ENCODE measurements at places on chromosomes 5 and 9.

GRCh38 chr5:57348376-57349140 is 134.1 kb downstream of the ACTBL2 start:
- no peak for DNase-seq

DNA sequence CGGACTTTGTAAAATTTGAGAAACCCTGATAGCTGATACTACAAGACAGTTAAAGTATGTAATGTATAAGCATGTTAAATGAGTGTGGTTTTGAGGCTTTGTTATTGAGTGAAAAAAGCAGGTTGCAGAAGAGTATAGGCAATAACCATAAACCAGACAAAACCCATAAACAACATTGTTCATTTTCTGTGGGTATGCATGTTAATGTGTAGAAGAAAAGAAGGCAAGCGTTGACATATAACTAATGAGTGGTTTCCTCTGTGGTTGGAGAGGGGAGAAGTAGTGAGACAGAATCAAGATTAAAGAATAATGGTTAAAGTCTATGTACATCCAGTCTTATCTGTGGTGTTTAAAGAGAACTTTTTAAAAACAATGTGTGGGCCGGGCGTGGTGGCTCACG is 26.2 kb downstream of the RAD23B start:
- no peak for DNase-seq

DNA sequence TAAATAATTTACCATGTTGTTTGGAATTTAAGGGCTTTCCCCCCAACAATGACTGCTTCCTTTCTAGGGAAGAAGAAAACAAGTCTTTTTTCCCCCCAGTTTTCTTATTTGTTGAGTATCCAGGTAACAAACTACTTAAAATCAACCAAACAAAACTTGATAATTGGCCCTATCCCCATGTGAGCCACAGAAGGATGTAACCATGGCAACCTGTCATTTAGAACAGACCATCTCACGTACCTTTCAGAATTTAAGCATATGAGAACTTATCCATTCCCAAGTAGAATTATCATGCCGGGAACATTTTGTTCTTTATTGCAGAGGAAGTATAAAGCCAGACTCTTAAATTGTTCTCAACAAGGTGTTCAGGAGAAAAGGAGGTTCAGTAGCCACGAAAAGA is 392.3 kb downstream of the CETN3 start:
- no peak for DNase-seq

- no peak for DNase-seq
Observed at GRCh38 chr5:31918739-31919138, 255.4 kb downstream of the GOLPH3 start.

DNA sequence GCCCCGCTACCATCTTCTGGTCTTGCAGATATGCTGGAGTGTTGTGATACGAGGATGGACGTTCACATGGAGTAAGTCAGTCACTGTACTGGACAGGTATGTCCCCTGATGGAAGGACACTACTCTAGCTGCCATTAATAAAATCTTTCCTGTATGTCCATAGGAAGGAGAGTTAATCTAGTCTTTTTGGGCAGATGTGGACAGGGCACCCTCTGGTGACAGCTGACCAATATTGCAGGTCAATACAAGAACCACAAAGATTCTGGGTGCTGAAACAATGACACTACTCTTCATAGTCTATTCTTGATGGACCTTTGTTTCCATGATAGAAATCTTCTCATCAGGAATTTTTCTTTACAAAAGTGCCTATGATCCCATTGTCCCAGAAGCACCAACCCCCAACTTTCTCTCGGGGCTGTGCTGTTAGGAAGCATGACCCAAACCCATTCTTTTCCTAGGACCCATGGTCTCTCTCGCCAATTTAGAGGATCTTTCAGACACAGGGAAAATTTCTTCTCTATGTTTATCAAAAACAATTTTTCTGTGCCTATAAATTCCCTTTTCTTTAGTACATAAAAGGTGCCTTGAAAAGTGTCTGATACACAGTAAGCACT is 376.9 kb downstream of the DTWD2 start:
- DNase-seq, result no peak

DNA sequence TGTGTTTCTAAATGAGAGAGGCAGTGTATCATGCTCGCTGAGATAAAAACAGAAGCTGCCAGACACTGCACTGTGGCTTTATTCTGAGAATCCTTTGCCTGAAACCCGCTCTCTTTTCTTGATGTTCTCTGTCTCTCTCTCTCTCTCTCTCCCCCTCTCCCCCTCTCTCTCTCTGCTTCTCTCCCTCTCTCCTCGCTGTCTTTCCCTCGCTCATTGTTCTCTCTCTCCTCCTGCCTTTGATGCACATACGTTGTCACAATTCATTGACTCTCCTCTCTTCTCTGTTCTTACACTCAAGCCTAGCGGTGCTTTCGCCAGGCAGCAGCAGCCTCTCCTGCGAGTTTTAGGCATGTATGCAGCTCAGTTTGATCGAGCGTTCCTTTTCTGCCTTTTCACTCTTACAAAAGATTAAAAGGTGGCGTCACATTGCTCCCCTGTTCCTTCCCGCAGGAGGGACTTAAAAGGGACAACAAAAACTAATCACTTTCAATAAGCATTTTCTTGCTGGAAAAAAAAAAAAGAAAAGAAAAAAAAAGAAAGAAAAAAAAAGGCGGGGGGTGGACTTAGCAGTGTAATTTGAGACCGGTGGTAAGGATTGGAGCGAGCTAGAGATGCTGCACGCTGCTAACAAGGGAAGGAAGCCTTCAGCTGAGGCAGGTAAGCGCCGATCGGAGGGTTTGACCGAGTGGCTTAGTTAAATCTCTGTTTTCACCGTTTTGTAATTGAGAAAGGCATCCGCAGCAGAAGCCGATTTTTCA is 717.9 kb upstream of the WWC1 start:
- no peak for DNase-seq

Data from tibial artery (tissue), 4 donors.